HuH-7.5 (cell line): ENCODE measurements at places on chromosomes 1 and 21.

- no peak for DNase-seq
These were observed 1.9 kb downstream of the AKR7A2 start for GRCh38 chr1:19310061-19310460.

- no peak for DNase-seq
These were observed 158.5 kb upstream of the LMO4 start for GRCh38 chr1:87170157-87170556.

GRCh38 chr1:59990470-59990869 is 63.9 kb upstream of the CYP2J2 start:
- no peak for DNase-seq

- DNase-seq: no peak
These were observed 1.6 kb downstream of the ECHDC2 start for GRCh38 chr1:52919723-52920483.

GRCh38 chr1:222223010-222223409 is 324.9 kb downstream of the HHIPL2 start:
- DNase-seq: no peak

GRCh38 chr1:211553549-211553948 is 25.4 kb downstream of the SLC30A1 start:
- no peak for DNase-seq

GRCh38 chr1:116710420-116711262 is 43.1 kb upstream of the IGSF3 start:
- DNase-seq: no peak

DNA sequence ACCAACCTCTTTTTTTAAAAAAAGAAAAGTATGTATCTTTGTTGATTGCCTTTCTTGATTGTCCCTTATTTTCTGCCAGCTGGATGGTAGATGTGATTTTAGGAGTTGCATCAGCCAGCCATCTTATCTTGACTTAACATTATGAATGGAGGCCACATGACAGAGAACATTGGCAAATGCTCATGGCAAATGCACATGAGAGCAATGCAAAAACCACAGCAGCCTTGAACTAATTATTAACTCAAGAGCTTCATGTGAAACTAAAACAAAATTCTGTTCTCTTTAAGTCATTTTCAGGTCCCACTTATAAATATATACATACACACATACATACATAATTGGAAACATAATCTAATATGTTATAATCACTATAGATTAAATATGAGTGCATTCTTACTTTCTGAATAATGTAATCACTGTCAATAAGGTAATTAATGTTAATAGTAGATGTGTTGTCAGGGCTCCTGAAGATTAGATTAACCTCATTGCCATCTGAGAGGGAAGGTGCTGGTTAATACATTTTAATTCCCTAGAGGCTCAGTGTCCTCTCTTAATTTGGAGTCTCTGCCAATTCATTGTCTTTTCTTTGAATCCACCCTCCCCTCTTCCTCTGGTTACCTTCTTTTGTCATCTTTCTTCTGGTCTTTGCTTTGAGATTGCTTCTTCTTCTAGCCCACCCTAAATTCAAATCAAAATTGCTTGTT is 962.2 kb downstream of the ADGRL2 start:
- no peak for DNase-seq

GRCh38 chr21:39690454-39690853 is 54.5 kb upstream of the IGSF5 start:
- DNase-seq: no peak

DNA sequence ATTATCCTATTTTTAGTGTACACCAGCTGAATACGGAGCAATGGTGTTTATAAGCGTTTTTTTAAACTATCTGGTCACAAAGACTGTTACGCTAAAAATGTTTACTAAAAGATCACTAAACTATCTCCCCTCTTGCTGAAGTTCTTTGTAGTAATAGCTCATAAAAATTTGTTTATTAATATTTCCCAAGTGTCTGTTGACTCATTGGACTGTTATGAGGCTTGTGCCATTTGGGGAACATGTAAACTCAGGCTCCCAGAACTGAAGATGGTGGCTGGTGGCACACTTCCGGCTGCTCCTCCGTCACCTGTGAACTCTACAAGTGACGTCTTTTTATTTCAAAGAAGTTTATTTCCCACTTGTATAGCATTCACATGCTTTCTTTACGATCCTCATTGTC is 46.3 kb downstream of the AIDA start:
- DNase-seq: no peak

- no peak for DNase-seq
These were observed 545.2 kb upstream of the BRINP3 start for GRCh38 chr1:191022856-191023255.

DNA sequence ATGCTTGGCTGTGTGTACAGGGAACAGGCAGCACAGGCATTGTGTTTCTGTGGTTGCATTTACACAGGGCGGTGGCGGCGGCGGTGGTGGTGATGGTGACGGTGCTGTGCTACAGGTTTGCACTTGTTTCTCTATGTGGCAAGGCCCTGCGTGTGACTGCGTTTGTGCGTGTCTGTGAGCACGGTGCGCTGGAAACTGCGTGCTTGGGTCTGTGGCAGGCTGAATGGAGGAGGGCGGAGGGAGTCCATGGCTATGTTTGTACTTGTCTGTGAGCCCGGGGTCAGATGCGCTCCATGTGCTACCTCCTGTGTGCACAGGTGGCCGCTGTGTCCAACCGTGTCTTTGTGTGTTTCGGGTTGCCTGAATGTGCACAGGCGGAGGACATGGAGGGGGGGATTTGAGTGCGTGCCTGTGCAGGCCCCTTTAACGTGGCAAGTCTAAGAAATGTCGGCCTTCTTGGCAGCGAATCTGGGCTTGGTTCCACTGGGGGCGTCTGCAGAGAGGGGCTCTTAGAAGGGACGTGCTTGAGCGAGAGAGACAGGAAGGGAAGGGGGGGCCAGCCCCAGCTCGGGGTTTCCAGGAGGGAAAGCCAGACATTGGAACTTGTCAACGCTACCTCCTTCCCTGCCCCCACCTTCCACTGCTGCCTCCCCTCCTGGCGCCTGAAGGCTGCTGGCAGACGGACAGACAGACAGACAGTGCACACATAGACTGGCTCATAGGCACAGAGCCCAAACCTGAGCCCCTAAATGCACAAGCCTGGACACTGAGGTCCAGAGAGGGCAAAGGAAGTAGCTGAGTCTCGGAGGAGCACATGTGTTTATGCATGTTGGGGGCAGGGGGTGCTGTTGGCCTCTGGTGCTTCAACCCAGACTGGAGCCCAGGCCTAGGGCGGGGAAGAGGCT is 32.7 kb upstream of the WASF2 start:
- no peak for DNase-seq
